ENCODE measurements at places on chromosomes 6 and 20.
A peak's percentile ranks its signal among the peaks of the same experiment; 100 is the strongest.

- no peak for DNase-seq
Observed at GRCh38 chr6:128597004-128597403, 76.6 kb upstream of the PTPRK start.

- DNase-seq = no peak
Observed at GRCh38 chr6:21382821-21383449, 210.6 kb upstream of the SOX4 start.

GRCh38 chr6:111942561-111942960 is 69.3 kb upstream of the FYN start:
- DNase-seq = no peak

DNA sequence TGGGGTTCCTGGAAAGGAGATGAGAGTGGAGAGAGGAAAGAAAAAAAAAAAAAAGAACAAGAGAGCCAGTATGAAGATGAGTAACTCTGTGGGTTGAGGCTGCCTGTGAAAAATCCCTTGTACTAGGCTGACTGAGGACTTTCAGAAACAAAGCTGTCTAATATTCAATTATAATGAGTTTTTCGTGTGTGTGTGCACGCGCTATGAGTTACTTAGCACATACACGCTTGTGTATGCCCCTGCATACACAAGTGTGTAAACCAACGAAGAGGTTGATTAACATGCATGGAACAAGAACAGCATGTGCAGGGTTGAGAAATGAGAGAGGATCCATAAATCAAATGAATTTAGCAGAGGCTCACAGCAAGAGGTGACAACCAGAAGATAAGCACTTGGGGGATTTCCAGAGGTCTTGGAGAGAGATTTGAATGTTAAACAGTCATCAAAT is 4.8 kb upstream of the RBPJL start:
- no peak for DNase-seq

- DNase-seq = peak; percentile 19
Observed at GRCh38 chr20:41173161-41173721, 35.9 kb downstream of the PLCG1 start.

- DNase-seq = no peak
Observed at GRCh38 chr20:5859608-5860007, 90.7 kb downstream of the TRMT6 start.

DNA sequence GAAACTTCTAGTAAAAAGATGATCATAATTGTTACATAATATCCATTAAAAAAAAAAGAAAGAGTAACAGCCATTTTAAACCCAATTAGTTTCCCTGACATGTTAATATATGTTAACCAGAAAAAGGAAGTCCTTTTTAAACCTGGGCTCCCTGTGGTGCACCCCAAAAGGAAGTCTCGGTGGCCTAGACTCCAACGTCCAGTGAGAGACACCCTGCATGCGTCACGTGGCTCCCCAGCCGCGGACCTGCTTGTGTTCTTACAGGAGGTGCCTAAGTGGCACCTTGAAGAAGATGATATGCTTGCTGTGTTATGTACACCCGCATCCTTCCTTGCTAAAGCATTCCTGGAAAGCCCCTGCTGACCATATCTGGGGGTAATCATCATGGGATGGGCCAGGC is 50.1 kb downstream of the FOXC1 start:
- no peak for DNase-seq

- no peak for DNase-seq
Observed at GRCh38 chr6:137315081-137315480, 95.9 kb upstream of the IFNGR1 start.

GRCh38 chr20:32378461-32378860 is 20.3 kb downstream of the ASXL1 start:
- DNase-seq = no peak

- DNase-seq = no peak
Observed at GRCh38 chr20:3077618-3078134, 6.3 kb downstream of the OXT start.

- DNase-seq = no peak
Observed at GRCh38 chr20:62475772-62476055, at the start of gene GATA5. Gene GATA5, minus strand, starts transcription at chr20:62475995. Its CDS starts 474 bp downstream, at chr20:62475521.

DNA sequence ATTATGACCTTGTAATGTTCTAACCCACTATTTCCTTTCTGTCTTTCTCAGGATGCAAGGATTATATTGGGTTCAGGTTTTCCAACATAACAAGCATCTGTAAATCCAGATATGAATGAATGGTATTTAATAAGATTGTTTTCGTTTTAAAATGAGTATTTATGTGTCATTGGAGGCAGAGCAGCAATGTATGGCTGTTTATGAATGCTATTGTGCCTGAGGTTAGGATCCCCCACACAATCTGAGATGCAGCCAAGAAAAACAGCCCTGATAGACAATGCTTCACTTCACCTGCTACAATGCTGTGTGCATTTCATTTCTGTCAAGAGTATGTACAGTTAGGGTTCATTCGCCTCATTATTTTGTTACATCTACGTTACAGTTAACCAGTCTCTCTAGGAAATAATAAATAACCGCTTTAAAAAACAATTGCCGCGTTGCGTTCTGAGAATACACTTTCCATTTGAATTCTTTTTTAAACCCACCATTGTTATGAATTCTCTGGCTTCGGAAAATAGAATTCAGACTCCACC is 19.6 kb downstream of the TFAP2A start:
- DNase-seq = no peak

DNA sequence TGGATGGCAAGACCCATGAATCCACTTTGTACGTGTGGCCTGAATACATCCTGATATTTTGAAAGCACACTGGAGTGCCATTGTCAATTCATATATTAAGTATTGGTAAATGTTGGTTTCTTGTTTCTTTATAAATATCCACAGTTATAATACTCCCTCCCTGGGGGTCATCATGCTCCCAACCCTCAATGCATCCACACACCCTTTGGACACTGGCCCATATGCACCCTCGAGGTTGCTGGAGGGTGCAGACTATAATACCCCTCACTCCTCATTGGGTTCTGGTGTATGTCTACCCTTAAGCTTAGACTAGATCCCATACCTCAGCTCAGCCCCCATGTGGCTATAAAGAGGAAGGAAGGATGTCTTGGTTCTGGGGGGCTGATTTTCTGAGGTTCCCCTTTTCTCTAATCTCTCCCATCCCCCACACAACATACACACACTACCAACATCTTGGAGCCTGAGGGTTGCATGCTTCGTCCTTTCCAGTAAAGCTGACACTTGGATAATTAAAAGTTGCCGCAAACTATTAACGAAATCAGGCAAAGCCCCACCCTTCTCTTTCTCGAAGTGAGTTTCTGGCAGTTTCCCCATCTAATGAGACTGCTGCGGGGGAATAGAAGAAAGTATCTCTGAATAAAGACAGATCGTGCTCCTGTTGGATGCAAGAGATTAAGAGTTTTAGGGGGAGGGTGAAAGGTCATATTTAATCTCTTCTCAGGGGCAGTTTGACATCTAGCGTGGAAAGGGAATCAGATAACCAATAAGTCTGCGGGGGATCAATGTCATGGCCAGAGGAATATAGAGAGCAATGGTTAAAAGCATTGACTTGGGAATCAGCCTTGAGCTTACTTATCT is 7.4 kb downstream of the PIM1 start:
- DNase-seq = no peak

DNA sequence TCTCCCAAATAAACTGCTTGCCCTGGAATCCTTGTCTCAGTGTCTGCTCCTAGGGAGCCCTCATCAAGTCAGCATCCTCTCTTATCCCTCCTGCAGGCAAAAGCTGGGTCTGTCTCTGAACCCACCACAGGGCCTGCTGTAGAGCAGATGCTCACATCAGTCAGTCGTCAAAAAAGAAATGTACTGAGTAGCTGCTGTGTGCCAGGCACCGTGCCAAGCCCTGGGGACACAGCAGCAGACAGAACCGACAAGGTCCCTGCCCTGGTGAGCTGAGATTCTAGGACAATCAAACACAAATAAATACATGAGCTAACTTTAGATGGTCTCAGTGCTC is 68.5 kb downstream of the EYA2 start:
- no peak for DNase-seq

- DNase-seq = no peak
Observed at GRCh38 chr6:156622185-156622584, 155.0 kb upstream of the ARID1B start.

DNA sequence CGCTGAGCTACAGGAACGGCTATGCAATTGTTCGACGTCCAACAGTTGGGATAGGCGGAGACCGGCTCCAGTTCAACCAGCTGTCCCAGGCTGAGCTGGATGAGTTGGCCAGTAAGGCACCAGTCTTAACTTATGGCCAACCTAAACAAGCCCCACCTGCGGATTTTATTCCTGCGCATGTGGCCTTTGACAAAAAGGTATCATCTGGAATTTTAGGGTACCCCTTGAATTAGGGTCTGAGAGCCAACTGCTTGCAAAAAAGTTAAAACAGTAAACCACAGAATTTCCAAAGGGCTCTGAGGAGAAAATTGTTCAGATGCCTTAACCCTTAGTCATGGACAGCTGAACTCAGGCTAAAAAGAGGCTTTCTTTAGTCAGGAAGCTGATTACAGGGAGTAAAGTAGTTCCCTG is 3.8 kb downstream of the EFHC1 start:
- no peak for DNase-seq

DNA sequence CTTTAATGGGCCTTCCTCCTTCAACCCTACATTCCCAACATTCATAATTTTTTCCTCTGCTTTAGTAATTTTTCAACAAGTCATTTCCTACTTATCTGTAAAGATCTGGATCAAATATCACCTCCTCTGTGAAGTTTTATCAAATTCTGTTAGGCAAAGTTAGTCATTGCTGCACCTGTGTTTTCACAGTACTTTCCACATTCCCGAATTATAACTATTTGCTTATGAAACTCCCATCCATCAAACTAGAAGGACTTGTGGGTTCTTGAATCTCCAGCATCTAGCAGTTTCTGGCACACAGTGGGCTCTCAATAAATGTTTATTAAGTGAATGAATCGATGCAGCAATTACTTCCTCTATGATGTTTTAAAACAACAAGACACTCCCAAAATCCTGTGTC is 257.6 kb downstream of the HDGFL1 start:
- DNase-seq = no peak

- DNase-seq = no peak
Observed at GRCh38 chr6:2221726-2222274, 23.6 kb downstream of the GMDS start.

DNA sequence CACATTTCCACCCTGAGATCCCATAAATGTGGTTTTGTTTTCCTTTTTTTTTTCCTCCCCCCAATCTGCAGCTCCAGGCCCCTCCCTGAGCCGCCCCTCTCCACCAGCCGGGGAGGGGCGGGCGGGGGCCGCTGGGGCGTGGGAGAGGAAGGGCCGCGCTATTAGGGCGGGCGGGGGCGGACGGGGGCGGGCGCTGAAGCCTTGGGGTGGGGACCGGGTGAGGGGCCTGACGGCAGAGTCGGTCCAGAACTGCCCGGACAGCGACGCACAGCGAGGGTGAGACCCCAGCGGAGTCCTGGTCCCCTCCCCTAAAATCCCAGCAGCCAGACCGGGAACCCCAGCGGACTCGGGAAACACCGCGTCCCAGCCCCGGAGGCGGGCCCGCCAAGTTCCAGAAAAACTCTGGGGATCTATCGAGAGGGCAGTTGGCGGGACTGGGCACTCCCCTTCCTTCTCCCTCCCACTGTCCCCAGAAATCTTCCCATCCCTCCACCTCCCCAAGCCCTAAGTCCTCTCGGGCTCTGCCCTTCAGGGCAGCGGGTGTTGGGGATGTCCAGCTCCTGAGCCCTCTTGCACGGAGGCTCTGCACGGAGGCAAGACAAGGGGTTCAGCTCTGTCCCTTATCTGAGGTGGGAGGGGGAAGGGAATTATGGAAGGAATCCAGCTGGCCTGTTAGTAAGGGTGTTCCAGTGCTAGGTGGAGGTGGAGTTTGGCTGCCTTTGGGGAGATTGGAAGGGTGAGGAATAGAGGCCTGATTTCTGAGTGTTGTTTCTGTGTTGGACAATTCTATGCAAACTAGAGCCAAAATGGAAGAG is at the start of gene PRICKLE4:
PRICKLE4 (plus strand) TSS at position 232 of the 815 bp plus-strand sequence. CDS start 2,692 bp downstream, outside the sequence.
- DNase-seq = no peak

GRCh38 chr20:61950641-61951071 is 115.0 kb downstream of the TAF4 start:
- no peak for DNase-seq

DNA sequence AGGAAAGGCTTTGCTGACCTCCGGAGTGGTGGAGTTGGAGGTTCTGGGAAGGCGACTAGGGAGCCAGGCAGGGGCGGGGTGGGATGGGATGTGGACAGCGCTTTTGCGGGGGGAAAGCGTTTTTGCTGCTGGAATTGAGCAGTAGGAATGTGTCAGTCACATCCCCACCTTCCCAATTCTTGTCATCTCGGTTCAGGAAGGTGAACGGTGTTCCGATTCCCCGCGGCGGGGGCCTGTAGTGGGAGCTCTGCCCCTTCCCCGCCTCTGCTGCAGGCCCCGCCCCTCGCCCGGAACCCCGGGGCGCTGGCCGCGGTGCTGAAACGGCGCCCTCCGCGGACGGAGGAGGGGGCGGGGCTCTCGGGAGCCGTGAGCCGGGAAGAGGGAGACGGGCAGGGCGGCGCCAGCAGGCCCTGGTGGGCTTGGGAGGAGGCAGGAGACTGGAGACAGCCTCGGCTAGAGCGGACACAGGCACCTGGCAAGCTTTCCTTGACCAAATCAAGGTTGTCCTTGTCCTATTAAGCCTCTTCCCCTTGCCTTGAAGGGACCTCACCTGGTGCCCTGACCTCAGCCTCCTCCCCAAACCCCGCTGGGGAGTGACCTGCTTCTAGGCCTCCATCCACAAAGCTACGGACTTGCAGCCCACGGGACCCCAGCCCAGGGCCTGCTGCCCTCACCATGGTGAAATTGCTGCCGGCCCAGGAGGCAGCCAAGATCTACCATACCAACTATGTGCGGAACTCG is at the start of gene LHFPL5:
LHFPL5 (plus strand) TSS at position 357 of the 741 bp plus-strand sequence; CDS start at position 676, 319 bp downstream.
- no peak for DNase-seq

GRCh38 chr20:35008411-35009342 is 53.0 kb downstream of the MYH7B start:
- DNase-seq = no peak

DNA sequence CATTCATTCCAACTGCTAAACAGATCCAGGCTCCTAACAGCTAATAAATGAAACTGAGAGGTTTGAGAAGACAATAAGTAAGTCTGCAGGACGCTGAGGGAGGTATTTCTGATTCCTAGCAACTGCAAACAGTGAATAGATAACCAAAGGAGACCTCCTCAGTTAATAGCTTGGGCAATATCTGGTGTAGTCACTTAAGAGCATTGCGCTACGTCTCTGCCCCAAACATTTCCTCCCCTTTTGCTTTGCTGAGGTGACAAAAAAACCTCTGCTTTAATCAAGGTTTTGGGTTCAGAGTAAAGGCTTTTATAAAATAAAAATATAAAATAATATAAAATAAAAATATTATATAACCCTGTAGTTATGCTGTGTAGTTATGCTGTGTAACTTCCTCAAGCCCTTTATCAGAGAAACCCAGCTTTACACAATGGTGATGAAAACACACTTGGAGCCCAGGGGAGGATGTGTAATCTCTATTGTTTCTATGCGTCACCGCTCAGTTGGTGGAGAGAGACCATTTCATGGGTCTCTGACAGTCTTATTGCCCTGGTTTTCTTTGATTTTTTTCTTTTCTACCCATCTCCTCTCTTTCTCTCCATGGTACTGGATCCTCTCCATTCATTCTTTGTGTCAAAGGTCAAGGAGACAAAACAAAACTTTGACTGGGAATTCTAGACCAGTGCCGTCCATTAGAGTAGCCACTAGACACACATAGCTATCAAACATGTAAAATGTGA is 18.9 kb upstream of the CALHM5 start:
- no peak for DNase-seq
